ENCODE measurements at places on chromosomes 7 and 10. TPM values are rescaled to one million over a fixed set of nuclear protein-coding genes. Genes with fewer than 3 reads are reported as not detected.

Gene SMO
- 31.4 TPM for total RNA-seq

Gene CDK14
- total RNA-seq: 19.6 TPM

GRCh38 chr10:14184841-14185315 is 145.8 kb downstream of the FRMD4A start:
- DNase-seq: no peak

DNA sequence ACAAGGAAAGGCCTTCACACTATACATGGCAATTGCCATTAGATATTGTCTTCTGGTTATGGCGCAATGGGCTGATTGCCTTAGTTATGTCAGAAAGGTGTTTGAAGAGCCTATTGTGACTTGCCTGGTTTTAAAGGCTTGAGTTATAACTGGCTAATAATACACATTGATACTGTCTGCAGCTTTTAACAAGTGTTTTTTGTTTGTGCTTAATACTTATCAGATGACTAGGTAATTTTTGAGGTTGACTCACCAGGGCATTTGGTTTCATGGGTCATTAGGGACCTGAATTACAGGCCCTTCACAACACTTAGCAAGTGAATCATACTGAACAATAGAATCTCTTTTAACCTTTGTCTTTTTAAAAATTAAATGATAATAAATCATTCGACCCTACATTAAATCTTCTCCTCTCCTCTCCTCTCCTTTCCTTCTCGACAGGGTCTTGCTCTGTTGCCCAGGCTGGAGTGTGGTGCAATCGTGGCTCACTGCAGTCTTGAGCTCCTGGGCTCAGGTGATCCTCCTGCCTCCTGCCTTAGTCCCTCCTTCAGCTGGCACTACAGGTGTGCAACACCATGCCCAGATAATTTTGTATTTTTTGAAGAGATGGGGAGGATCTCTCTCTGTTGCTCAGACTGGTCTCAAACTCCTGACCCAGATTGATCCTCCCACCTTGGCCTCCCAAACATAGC is 196.3 kb downstream of the JCAD start:
- DNase-seq: peak; percentile 91

DNA sequence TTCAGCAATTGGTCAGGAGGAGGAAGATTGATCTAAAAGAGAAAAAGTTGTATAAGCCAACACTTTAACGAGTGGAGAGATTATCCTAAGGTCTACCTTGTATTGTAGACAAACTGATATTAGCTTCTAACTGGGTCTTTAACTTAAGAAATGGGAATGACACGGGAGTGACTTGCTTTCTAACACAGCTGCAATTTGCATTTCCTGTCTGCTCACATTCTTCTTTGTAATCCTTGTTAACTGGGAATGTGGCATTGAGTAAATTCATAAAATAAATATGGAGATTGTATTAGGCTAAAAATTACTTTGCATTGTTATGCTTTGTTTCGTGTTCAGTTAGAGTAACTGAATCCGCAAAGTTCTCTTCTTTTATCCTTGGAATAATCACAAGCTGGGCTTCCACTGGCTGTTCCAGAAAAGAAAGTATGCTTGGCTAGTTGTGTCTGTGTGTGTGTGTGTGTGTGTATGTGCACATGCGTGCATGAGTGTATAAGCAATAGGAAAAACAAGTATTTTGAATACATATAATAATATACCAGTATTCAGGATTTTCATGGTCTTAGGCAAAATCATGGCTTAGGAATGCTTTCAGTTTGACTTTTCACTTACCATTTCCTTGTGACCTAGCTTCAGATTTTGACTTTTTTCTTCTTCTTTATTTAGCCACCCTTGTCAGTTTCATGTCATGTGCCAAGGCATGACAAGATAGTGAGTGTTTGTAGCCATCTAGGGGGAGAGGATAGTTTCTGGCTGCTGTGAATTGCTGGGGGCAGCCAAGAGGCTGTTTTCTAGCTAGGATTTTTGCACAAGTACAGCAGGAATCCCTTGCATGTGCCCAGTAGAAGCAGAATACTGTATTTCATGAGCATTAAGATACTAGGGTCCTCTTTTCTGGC is 54.5 kb upstream of the FZD8 start:
- no peak for DNase-seq

DNA sequence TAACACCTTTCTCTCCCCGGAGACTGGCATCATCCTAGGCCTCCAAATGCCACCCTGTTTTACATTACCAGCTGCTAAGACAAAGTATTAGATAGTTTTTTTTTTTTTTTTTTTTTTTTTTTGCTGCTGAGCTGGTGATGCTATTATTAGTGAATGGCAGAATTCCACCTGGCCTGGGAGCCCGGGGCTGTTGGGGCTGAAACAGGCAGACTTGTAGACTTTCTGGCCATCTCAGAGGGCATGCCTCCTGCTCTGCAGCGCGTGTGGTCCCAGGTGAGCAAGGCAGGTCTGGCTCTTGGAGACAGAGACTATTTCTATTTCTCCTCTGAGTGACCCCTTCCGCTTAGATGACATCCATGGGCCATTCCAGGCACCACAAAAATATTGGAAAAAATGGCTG is 104.2 kb downstream of the EMX2 start:
- DNase-seq: no peak

Gene HYAL4
- total RNA-seq: not detected

DNA sequence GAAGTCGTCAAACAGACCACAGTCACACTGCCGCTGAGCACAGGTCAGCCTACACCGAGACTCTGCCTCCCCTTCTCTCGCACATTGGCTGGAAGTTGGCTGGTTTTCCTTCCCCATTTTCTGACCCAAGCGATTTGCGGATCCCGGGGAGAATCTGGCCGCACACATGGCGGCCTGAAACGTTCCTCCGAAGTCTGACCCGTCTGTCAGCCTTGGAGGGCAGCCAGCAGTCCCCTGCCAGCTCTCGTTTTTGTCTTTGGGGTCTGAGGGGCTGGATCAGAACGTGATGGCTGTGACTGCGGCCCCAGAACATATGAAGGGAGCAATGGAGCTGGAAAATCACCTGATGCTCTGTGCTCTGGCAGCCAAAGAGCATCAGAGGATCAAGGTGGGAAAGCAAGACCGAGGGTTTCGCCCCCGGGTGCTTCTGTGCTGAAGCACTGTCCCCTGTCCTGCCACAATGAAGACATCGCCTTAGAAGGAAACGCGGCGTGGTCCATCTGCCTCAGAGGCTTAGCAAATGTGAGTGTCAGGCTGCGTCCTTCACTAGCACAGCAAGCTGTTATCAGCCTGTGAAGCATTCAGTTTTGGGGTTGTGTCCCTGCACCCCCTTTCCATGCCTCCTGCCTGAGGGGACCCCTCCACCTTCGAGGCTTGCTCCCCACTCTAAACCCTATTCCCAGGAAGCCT is 119.3 kb upstream of the SHH start:
- no peak for DNase-seq

DNA sequence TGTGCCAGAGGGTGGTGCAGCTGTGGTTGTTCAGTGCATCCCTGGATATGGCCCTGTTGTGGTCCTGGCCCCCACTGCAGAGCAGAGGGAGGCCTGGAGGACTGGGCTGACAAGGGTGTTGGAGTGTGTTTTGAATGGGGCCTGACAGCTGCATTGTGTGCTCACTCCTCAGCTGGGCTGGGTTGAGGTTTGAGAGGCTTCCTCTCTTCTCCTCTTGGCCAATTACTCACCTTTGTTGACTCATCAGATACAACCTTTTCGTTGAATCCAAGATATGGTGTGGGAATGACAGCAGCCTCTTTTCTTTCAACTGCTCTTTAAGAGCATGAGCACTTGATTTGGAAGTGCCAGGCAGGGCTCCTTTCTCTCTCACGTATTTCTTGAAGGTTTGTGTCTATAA is 228.5 kb upstream of the COBL start:
- no peak for DNase-seq

DNA sequence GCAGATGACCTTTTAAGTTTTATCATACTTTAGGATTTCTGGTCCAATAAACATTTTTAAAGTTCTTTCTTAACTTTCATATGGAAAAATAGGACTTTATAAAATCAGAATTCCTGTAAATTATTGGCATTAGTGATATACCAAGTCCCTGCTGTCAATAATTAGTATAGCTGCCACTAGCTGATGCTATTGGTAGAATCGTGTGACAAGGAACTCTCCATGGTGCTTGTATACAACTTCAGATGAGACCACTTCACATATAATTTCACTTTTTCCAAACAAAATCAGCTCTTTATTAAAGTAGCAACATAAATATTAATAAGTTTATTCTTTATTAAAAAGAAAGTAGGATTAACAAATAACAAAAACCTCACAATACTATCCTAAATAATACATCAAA is 49.9 kb downstream of the ZNF800 start:
- no peak for DNase-seq

DNA sequence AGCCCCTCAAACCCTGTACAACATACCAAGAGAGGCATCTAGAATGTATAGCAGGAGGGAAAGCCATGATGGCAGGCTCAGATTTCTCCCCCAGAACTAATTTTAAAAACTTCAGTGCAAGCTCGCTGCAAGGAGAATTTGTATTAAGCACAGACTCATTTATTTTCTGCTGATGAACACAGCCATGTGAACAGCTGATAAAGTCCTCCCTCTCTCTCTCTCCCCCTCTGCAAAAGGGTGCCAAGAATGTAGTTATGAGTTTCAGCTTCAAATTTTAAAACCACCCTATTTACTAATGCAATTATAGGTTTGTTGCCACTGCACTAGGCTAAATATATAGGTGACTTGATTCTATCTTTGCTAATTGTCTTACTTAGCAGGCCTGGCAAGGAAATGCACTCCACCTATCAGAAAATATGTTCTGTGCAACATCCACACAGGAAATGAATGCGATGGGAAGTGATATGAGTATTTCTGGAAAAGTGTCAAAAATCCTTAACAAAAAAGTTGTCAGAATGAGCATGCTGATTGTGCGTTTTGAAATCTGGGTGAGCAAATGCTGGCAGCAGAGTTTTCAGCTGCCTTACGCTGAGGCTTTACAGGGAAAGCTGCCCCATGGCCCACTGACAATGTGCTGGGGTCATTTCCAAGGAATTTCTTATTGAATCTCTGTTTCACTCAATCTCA is 43.4 kb upstream of the GHITM start:
- DNase-seq: peak; percentile 30

GRCh38 chr10:131169146-131169545 is 142.4 kb downstream of the TCERG1L start:
- no peak for DNase-seq

Gene PLEKHA1
- total RNA-seq: 6.9 TPM

Gene COL17A1
- total RNA-seq: 2.4 TPM

DNA sequence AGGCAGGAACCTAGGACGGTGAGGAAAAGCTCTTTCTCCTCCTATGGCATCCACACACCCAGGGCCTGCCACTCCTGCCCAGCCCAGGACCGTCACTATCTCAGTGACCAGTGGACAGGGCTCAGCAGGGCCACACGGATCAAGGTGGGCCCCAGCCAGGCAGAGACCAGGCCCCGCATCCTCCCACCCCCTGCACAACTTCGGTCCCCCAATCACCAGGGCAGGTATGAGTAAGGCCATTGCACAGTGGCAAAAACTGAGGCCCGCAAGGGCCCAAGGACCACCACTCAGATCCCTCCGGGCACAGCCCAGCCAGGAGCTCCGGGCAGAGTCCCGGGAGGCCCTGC is 30.3 kb downstream of the OAT start:
- DNase-seq: no peak
